GM23338 (cell line): ENCODE measurements at places on chromosomes 7 and 10. TPM values are rescaled to one million over a fixed set of nuclear protein-coding genes. Genes with fewer than 3 reads are reported as not detected.
A peak's percentile ranks its signal among the peaks of the same experiment; 100 is the strongest.

- DNase-seq = no peak
Measured at GRCh38 chr10:13732465-13732881, 145.7 kb downstream of the PRPF18 start.

DNA sequence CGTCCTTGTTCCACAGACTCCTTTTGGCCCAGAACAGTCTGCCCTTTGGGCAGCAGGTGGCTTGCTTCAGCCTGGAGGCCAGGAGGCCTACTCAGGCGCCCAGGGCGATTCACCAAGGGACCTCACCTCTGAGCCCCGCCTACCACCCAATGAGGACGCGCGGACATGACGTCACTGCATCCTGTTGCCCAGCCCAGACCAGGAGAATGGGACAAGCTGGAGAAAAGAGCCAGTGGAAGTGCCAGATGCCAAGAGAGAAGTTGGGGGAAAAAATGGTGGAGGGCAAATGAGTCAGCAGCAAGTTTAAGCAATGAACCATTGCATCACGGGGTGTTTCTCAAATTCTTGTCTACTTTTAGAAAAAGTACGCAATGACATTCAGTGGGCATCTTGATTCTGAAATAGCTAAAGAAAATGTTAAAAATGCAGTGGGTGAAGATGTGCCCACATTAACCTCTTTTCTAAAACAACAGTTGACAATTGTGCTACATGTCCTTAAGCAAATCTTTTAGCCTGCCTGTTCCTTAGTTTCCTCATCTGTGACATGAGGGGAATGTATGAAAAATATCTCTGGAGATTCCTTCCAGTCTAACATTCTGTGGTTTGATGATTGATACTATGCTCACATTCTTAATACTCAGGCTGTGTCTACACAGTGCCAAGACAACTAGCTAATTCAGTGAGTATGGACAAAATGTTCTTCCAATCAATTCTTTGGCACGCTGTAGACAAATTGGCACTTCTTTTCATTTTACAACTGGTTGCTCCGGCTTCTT, 23.9 kb upstream of the LEP start:
- peak; percentile 61 for DNase-seq

GRCh38 chr7:66123175-66123528, 8.5 kb downstream of the CRCP start:
- DNase-seq = no peak

DNA sequence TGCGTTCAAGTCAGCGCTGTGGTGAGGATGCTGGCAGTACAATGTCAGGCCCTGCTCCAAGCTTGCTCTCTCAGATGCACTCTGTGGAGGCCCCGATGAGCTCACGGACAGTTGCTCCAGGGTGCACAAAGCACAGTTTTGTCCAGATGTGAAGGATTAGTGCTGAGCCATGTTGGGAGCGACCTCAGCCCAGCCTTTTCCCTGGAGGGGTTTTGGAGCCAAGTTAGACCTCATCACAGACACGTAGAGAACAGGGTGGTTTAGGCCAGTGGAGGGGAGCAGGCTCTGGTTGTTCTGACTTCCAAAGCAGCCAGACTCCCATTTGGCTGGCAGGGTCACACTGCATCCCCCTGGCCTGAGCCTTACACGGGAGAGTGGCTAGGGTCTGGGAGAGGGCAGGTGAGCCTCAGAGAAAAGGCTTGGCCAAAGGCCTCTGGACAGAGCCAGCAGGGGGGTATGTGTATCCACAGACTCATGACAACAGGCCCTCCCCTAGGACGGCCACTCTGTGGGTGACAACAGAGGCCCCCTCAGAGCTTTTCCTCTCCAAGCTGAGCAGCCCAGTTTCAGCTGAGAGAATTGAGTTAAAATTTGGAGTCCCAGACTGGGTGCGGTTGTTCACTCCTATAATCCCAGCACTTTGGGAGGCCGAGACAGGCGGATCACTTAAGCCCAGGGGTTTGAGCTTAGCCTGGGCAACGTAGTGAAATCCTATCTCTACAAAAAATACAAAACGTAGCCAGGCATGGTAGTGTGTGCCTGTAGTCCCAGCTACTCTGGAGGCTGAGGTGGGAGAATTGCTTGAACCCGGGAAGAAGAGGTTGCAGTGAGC, 4.7 kb downstream of the PLAC9 start:
- no peak for DNase-seq

- DNase-seq = no peak
Measured at GRCh38 chr7:77982926-77983550, 184.5 kb downstream of the PHTF2 start.

DNA sequence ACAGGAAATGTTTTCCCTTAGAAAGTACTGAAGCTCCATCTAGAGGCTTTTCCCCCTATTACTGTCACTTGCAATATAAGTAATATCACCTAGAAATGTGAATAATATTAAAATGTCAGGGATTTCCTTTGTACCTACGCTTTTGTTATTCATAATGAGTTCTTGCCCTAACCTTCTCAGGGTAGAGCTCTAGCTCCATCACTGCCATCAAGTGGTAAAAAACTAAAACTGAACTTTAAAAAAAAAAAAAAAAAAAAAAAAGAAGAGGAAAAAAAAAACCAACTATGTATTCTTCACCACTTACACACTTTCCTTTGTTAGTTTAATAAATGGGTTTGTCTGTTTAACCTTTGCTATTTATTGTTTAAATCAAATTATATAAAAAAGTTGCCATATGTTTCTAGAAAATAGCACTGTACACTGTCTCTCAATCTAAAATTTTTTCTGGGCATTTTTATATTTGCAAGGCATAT, 49.9 kb downstream of the DNAJC1 start:
- DNase-seq = peak; percentile 70

DNA sequence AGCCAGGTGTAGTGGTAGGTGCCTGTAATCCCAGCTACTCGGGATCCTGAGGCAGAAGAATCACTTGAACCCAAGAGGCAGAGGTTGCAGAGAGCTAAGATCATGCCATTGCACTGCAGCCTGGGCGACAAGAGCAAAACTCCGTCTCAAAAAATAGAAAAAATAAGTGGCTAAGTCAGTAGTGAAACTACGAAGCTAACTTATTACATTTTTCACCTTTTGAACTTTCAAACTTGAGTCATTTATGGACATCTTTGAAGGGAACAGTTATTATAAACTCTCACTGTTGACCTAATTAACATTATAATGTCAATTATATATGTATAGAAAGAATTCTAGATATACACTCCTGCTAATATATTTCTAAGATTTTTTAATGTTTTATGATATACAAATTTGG, 541.5 kb upstream of the C7orf33 start:
- DNase-seq = no peak

- peak; percentile 97 for DNase-seq
Measured at GRCh38 chr7:150383710-150384397, 4.7 kb downstream of the ZNF775 start.

DNA sequence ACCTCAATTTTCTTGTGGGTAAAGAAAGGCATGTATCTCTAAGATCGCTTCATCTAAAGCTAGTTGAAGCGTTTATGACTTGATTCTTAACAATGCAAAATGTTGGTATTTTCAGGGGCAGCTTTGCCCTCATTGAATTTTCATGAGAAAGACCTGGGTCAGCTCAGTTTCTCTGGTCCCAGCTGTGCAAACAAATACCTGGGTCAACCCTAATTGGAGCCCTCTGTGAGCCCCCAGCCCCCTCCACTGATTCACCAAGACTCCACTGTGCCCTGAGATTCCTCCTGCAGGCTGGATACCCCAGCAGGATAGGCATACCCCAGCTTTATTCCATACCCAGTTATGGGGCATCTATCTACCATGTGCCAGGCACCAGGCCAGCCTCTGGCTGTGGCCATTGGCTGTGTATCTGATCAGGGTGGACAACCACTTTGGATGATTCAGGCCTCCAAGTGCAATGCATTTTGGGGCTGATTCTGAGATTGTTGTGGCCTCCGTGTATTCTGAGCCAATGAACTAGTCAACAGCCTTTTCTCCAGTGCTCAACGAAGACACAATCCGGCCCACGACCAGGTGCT, 201.9 kb downstream of the MYOF start:
- DNase-seq = peak; percentile 78

GRCh38 chr10:5940807-5941218, 36.5 kb downstream of the IL15RA start:
- DNase-seq = no peak

Gene ADIRF
- not detected in 2 replicates for total RNA-seq

Gene SPDYE5
- total RNA-seq = not detected in 2 replicates

Gene LIPF
- total RNA-seq = not detected in 2 replicates
